ENCODE measurements at places on chromosomes 1 and 21. TPM values are rescaled to one million over a fixed set of nuclear protein-coding genes. Genes with fewer than 3 reads are reported as not detected.

GRCh38 chr1:178494569-178494971 lies 2.2 kb downstream of the CLEC20A start:
- DNase-seq, result no peak

Gene GTF2B
- total RNA-seq, result 23.2 TPM

- DNase-seq, result no peak
Observed at GRCh38 chr1:91057784-91058183, 35.9 kb upstream of the ZNF644 start.

GRCh38 chr1:221761354-221762002 lies 19.6 kb upstream of the DUSP10 start:
- DNase-seq, result no peak

- no peak for DNase-seq
Observed at GRCh38 chr1:30604801-30605440, 118.5 kb downstream of the MATN1 start.

Gene C1orf226
- 11.5 TPM for total RNA-seq

GRCh38 chr1:36232212-36233095 lies 8.2 kb downstream of the THRAP3 start:
- no peak for DNase-seq

Gene IL20
- total RNA-seq, result not detected

DNA sequence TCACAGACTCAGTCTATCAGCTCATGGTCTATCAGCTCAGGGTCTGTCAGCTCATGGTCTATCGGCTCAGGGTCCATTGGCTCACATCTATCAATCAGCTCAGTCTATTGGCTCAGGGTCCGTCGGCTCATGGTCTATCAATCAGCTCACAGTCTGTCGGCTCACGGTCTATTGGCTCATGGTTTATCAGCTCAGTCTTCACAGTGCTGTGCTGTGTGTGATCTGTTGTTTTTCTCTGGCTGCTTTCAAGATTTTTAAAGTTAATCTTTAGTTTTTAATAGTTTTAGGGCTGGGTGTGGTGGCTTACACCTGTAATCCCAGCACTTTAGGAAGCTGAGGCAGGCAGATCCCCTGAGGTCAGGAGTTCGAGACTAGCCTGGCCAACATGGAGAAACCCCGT lies 14.4 kb downstream of the C1orf159 start:
- no peak for DNase-seq

DNA sequence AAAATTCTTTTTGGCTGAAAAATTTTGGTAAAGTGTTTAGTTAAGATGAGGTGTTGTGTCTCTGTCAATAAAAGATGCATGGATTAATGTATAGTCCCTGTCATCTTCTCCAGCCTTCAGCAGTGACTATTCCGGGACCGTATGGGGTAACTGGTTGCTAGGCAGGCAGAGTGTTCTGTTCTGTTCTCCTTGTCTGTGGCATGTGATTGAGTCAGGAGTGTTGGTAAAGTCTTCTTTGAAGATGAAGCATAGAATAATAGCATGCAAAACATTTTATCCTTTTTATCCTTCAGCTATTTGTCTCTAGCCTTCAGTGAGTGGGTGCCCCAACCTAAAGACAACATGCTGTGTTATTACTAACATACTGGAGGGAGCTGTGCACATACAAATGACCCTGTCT lies 74.6 kb downstream of the RGL1 start:
- DNase-seq, result no peak

- DNase-seq, result no peak
Observed at GRCh38 chr21:20308586-20309315, 689.5 kb upstream of the NCAM2 start.

- DNase-seq, result no peak
Observed at GRCh38 chr1:5374192-5374591, 618.0 kb downstream of the NPHP4 start.

GRCh38 chr1:32684167-32684811 lies 18.3 kb downstream of the SYNC start:
- DNase-seq, result no peak

- DNase-seq, result no peak
Observed at GRCh38 chr1:203063287-203063686, 22.5 kb downstream of the MYOG start.

Gene LIN9
- 9.5 TPM for total RNA-seq

Gene CAMK1G
- 0.20 TPM for total RNA-seq

DNA sequence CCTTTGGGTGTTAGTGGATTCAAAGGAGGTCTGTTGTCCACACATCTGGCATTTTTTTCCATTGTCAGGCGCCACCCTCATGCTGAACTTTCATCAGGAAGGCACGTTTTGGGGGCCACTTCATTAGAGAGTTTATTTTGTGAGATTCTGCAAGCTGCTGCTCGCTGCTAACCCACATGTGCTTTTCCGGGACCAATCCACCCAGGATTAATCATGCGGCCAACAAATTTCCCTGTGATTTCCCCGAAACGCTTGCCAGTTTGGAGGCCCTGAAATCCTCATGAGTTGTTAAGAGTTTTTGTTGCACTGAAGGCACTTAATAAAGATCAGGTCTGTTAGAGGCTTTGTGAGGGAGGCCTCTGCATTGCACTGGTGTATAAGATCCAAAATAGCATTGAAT lies 2.4 kb downstream of the PDPN start:
- DNase-seq, result no peak

Gene PCAT6
- total RNA-seq, result 6.4 TPM

Gene KPRP
- total RNA-seq, result not detected

Gene SLX9
- total RNA-seq, result 76.4 TPM

DNA sequence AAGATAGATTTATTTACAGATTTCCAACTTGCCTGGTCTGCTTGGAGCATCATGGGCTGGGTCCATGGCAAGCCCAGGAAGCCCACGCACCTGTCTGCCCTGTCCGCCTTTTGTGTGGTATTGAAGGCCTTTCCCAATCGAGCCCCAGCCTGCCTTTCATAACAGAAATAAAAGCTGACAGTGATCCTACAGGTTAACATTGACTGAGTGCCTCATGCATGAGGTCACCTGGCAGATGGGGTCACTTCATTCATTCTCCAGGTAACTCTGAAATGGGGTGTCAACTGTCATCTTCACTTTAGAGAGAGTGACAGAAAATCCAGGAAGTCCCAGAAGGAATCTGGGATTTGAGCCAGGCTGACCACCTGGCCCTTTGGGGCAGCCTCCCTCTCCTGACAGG lies 36.3 kb upstream of the CASZ1 start:
- no peak for DNase-seq

GRCh38 chr1:41700986-41701535 lies 216.6 kb upstream of the EDN2 start:
- no peak for DNase-seq
